Psoas muscle (tissue), 8 donors: ENCODE measurements at places on chromosomes 12 and 14. TPM values are rescaled to one million over a fixed set of nuclear protein-coding genes. Genes with fewer than 3 reads are reported as not detected.

The TSPAN19 gene
- not detected for total RNA-seq

GRCh38 chr14:74638966-74639365 lies 26.9 kb upstream of the LTBP2 start:
- no peak for DNase-seq
- H3K4me3 ChIP-seq, result no peak overlapping the region
- peaks cover 11% of the 10 kb centered on the region for H3K4me1 ChIP-seq
- H3K36me3 ChIP-seq, result no peaks in the 10 kb centered on the region

- no peaks in the 10 kb centered on the region for H3K27me3 ChIP-seq
- no peak overlapping the region for H3K27ac ChIP-seq
- no peaks in the 10 kb centered on the region for H3K36me3 ChIP-seq
- H3K4me1 ChIP-seq, result peaks cover 5% of the 10 kb centered on the region
- DNase-seq, result no peak
Observed at GRCh38 chr14:31257244-31257553, 49.6 kb upstream of the HECTD1 start.

DNA sequence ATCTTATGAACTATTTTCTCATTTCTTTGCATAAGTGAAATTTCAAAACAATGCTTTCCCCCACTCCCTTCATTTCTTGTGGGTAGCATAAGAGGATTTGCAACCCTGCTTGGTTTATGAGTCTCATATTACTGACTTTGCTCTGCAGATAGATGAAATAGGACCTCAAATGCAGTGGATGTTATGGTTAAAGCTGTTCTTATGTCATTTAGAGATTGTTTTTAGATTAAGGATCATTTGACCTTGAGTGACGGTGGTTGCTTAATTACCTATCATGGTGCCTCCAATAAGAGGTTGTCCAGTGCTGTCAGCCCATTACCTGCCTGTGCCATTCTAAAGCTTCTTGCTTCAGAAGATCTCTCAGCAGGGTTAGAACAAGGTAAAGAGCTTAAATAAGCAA lies 351.4 kb upstream of the ATP2B1 start:
- no peaks in the 10 kb centered on the region for H3K36me3 ChIP-seq
- DNase-seq, result no peak
- H3K4me1 ChIP-seq, result peaks cover 14% of the 10 kb centered on the region
- no peaks in the 10 kb centered on the region for H3K27me3 ChIP-seq
- no peak overlapping the region for H3K27ac ChIP-seq
- H3K4me3 ChIP-seq, result no peak overlapping the region

The LRP1-AS gene
- total RNA-seq, result not detected

DNA sequence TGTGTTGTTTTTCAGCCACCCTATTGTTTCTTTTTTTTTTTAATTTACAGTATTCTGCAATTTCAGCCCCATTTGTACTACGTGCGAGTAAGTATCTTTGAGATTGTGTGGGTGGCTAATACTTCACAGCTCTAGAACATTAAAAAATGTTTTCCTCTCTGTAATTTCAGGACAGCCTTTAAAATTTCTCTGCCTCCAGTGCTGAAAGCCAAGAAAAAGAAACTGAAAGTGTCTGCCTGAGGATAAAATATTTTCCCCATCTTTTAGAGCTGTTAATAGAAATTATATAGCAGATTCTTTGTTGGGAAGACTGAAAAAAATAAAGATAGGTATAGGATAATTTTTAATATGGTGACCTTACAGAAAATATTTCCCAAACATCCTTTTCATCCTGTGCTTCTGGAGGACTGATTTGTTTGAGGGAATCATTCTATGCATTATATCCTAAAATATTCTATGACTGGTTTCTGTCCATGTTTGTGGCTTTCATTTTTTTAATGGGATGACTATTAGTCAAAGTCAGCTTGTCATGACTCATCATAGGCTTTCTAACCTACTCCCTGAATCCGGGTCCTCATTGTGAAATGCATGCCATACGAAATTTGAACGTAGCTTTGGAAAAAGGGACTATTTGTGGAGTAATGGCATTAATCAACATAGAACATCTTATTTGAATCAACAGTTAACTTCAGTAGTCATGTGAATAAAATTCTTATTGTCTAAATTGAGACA lies 10.8 kb upstream of the TCTN2 start:
- H3K4me3 ChIP-seq, result no peak overlapping the region
- no peak for DNase-seq
- peaks cover 9% of the 10 kb centered on the region for H3K4me1 ChIP-seq
- H3K36me3 ChIP-seq, result peaks cover 75% of the 10 kb centered on the region
- no peaks in the 10 kb centered on the region for H3K27me3 ChIP-seq

DNA sequence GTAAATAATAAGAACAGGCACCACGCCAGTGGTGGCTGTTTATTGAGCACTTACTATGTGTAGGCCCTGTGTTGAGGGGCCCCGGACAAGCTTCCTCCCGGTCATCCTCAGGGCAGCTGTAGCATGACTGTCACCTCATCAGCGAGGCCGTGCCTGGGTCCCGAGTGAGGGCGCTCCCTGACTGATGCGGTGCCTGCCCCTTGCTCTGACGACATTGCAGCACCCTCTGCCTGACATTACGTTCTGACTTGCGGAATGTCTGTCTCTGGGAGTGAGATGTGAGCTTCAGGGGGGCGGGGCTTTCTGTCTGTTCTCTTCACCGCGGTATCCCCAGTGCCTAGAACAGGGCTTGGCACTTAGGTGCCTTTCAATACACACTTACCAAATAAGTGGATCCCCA lies 167.6 kb downstream of the RBM19 start:
- no peak overlapping the region for H3K27ac ChIP-seq
- no peak overlapping the region for H3K4me3 ChIP-seq
- DNase-seq, result no peak

- H3K4me3 ChIP-seq, result no peak overlapping the region
- no peak overlapping the region for H3K27ac ChIP-seq
- no peak for DNase-seq
- peaks cover 3% of the 10 kb centered on the region for H3K4me1 ChIP-seq
- H3K27me3 ChIP-seq, result no peaks in the 10 kb centered on the region
Observed at GRCh38 chr12:93042283-93042682, 113.2 kb upstream of the EEA1 start.

The TEX52 gene
- not detected for total RNA-seq

The NTN4 gene
- 6.7 TPM for total RNA-seq

DNA sequence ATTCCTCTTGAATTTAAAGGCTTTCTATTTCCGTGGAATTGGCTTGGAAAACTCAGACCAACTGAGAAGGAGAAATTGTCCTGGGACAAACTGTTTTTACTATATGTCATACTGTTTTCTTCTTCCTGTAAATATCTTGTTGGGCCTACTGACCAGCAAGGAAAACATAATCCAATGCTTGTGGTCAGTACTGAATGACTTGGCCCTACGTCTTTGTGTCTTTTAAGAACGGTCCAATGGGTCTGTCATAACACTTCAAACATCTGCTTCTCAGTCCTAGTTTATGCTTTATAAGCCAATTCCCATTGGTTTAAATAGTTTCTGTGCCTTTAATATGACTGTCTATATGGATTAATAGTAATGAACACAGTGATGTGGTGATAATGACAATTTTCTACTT lies 248.5 kb upstream of the DDHD1 start:
- H3K27me3 ChIP-seq, result no peaks in the 10 kb centered on the region
- H3K4me1 ChIP-seq, result no peaks in the 10 kb centered on the region
- H3K27ac ChIP-seq, result no peak overlapping the region
- no peak for DNase-seq

The PRICKLE1 gene
- total RNA-seq, result 7.6 TPM

The GPR137C gene
- 0.32 TPM for total RNA-seq

The SMIM10L1 gene
- 18.4 TPM for total RNA-seq

- H3K36me3 ChIP-seq, result no peaks in the 10 kb centered on the region
- no peak overlapping the region for H3K27ac ChIP-seq
- H3K4me3 ChIP-seq, result no peak overlapping the region
- H3K27me3 ChIP-seq, result no peaks in the 10 kb centered on the region
Observed at GRCh38 chr14:31968107-31968810, 108.8 kb upstream of the ARHGAP5 start.

- peaks cover 69% of the 10 kb centered on the region for H3K4me1 ChIP-seq
- no peaks in the 10 kb centered on the region for H3K27me3 ChIP-seq
- peak overlapping the region; percentile 87 for H3K27ac ChIP-seq
- H3K4me3 ChIP-seq, result no peak overlapping the region
- DNase-seq, result no peak
- H3K36me3 ChIP-seq, result peaks cover 8% of the 10 kb centered on the region
Observed at GRCh38 chr12:111447571-111448265, 42.0 kb downstream of the SH2B3 start.

GRCh38 chr12:57838594-57839302 lies 7.8 kb downstream of the CTDSP2 start:
- peak overlapping the region; percentile 96 for H3K4me3 ChIP-seq
- peaks cover 9% of the 10 kb centered on the region for H3K36me3 ChIP-seq
- no peak for DNase-seq
- H3K4me1 ChIP-seq, result peaks cover 100% of the 10 kb centered on the region

The NTF3 gene
- total RNA-seq, result 0.44 TPM

GRCh38 chr14:22664261-22664660 lies 20.1 kb upstream of the OR6J1 start:
- H3K4me3 ChIP-seq, result no peak overlapping the region
- DNase-seq, result no peak
- no peak overlapping the region for H3K27ac ChIP-seq
- H3K4me1 ChIP-seq, result no peaks in the 10 kb centered on the region
